ENCODE measurements at places on chromosomes 12 and 14.

DNA sequence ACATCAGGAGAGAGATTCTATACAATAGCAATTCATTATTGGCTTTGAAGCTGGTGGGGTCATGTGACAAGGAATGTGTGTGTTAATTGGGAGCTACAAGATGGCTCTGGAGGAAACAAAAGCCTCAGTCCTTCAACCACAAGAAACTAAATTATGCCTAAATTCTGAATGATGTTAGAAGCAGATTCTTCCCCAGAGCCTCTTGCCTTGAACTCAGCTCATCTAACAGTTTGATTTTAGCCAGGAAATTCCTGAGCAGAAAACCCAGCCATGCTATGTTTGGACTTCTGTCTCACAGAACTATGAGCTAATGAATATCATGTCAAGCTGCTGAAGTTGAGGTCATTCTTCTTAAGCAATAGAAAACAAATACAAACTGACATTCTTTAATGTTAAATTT, 274.7 kb downstream of the SLC6A15 start:
- DNase-seq = no peak

- DNase-seq = no peak
Measured at GRCh38 chr14:72692696-72693095, 201.2 kb downstream of the DPF3 start.

GRCh38 chr12:121839993-121840761, 18.5 kb downstream of the HPD start:
- DNase-seq = no peak

GRCh38 chr12:106126441-106127337, 12.1 kb downstream of the NUAK1 start:
- DNase-seq = no peak

DNA sequence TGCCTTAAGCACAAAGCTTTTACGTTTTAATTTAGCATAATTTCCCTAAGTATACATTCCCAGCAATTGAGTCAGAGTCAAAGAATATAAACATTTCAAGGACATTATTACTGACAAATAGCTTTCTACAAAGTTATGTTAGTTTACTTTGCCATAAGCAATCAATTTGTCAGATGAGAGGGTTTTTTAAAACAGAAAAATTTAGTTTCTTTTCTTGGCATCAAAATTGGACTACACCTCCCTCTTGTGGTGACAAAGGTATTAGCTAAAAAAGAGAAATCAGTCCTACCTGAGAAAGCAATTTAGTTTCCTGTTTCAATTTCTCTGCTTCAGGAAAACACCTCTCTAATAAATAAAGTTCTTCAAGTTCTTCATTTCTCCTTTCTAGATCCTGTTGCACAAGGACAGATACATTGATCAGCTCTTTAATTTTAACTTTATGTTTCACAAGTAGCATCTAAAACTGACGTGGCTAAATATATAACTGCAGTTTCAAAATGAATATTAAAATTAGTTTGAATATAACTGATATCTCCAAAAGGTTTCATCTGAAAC, 39.9 kb downstream of the DNAI7 start:
- no peak for DNase-seq

- DNase-seq = no peak
Measured at GRCh38 chr14:71563492-71564153, 368.6 kb upstream of the RGS6 start.

- no peak for DNase-seq
Measured at GRCh38 chr14:30779210-30779609, 95.1 kb upstream of the COCH start.

DNA sequence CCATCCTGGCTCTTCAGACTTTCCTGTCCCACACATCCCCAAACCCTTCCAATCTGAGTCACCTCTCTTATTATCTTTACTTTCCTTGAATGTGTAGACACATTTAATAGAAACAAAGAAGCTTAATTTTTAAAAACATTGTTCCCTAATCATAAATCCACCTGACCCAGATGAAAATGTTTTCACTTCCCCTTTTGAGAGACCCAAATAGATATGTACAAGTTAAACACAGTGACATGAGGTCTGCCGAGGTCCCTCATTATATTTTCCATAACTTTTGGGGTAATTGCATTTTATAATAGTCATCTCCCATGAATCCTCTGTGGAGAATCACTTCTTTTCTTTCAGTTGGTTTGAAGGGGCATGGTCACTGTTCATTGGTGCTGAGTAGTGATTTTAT, 191.1 kb downstream of the GRIN2B start:
- no peak for DNase-seq

- no peak for DNase-seq
Measured at GRCh38 chr12:97912943-97913342, 450.3 kb downstream of the RMST start.
